ENCODE measurements at places on chromosomes 3 and 15. TPM values are rescaled to one million over a fixed set of nuclear protein-coding genes. Genes with fewer than 3 reads are reported as not detected.

The TUSC2 gene
- 156 TPM for total RNA-seq

The CHRNA7 gene
- 1.0 TPM for total RNA-seq

The GOLGA8T gene
- total RNA-seq = not detected

The KLHL40 gene
- not detected for total RNA-seq

The KNL1 gene
- 33.8 TPM for total RNA-seq
